Urinary bladder (tissue), 4 donors: ENCODE measurements at places on chromosomes 6 and 20. TPM values are rescaled to one million over a fixed set of nuclear protein-coding genes. Genes with fewer than 3 reads are reported as not detected.

Gene NNAT
- 31.4 TPM for total RNA-seq

Gene CCN6
- not detected for total RNA-seq

Gene ULBP3
- total RNA-seq = 3.4 TPM

Gene C20orf202
- total RNA-seq = 0.21 TPM

Gene AURKA
- total RNA-seq = 13.5 TPM

Gene MEI4
- 0.21 TPM for total RNA-seq

Gene RIPPLY2
- total RNA-seq = 0.26 TPM

Gene SIRPB2
- total RNA-seq = 1.2 TPM

Gene ME1
- total RNA-seq = 12.3 TPM

Gene LRP11
- 50.2 TPM for total RNA-seq

Gene PFDN6
- 24.3 TPM for total RNA-seq

Gene MOXD1
- 123 TPM for total RNA-seq

Gene SEMG1
- not detected for total RNA-seq

Gene WFDC10B
- total RNA-seq = not detected

Gene ZSCAN23
- 15.5 TPM for total RNA-seq

Gene BPIFA1
- not detected for total RNA-seq

Gene CLIC5
- total RNA-seq = 4.3 TPM

Gene MCHR2
- total RNA-seq = 0.48 TPM

Gene CRISP2
- total RNA-seq = not detected

Gene CABLES2
- total RNA-seq = 2.1 TPM

Gene NR2E1
- not detected for total RNA-seq

Gene PGM3
- 109 TPM for total RNA-seq

Gene CDSN
- total RNA-seq = not detected

Gene GNRH2
- total RNA-seq = not detected

Gene PCSK2
- total RNA-seq = 1.5 TPM

Gene CST5
- total RNA-seq = not detected

Gene PKIB
- 5.1 TPM for total RNA-seq

Gene PPP1R14C
- total RNA-seq = 0.42 TPM

Gene ZNF322
- total RNA-seq = 43.1 TPM

Gene C20orf204
- 0.95 TPM for total RNA-seq

Gene SYCP2L
- total RNA-seq = 8.2 TPM

Gene ZC3H12D
- total RNA-seq = 1.2 TPM

Gene HS3ST5
- total RNA-seq = 3.7 TPM

Gene SIRPA
- total RNA-seq = 11.2 TPM

Gene HTR1E
- 0.26 TPM for total RNA-seq

Gene FAM8A1
- 59.9 TPM for total RNA-seq

Gene SLC12A5
- total RNA-seq = 0.69 TPM

Gene CST2
- total RNA-seq = not detected
